Putamen (tissue), 1 donor: ENCODE measurements at places on chromosomes 12 and 14.

DNA sequence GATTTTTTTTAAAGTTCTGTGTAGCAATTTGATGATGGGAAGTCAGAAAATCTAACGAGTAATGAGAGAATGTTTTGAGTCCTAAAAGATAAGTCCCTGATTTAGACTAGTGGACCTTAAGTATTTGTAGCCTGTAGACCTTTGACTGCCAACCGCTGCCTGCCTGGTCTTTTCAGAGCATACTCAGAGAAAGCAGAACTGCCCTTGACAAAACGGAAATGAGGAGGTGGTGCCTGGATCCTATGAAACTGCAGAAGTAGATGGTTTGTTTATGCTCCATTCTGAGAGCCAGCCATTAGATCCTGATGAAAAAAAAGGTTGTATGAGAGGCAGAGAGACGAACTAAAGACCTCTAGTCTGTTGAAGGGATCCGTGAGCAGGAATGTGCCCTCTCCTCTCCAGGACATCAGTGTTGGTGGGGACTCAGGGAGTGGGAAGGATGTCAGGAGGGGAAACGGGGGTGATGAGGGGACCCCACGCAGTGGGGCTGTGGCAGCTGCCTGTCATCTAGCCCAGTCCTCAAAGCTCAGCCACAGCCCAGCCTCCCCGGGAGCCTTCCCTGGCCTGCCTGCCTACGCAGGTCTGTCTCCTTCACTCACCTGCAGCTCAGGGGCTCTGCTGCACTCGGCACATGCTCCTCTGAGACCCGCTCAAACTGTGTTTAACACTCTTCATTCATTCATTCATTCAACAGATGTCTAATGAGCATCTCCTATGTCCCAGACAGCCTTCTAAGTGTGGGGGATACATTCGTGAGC is 447.5 kb downstream of the AACS start:
- no peak for DNase-seq

DNA sequence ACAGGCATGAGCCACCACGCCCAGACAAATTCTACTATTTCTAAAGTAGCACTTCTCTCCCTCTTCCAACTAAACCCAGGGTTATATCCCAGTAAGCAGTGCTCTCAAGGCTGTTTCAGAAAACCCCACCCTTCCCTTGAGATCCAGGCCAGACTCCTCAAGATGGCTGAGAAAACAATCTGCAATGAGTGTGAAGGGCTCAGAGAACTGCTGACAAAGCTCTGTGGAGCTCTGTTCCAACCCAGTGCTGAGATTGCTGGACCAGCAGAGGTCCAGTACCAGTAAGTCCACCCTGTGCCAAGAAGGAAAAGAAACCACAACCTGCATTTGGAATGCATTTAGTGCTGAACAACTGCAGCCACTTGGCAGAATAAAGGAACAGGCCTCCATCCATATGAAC is 3.7 kb upstream of the IFFO1 start:
- no peak for DNase-seq

- DNase-seq: no peak
Measured at GRCh38 chr14:66884149-66884548, 305.1 kb upstream of the GARIN2 start.

DNA sequence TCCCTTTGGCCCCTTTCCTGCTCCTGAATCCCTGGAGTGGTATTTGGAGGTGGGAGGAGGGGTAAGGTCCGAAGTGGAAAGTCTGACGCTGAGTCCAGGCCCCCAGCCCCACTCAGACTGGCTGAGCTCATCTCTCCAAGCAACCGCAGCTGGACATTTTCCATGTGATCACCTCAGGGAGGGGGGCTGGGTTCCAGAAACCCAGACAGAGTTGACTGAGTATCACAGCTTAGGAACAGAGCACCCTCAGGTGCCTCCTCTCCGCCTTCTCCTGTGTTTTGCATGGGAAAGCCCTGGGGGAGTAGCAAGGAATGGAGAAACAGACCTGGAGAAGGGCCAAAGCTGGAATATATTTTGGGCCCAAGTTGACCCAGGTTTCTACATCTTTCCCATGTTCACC is 8.0 kb upstream of the ITGA5 start:
- no peak for DNase-seq

DNA sequence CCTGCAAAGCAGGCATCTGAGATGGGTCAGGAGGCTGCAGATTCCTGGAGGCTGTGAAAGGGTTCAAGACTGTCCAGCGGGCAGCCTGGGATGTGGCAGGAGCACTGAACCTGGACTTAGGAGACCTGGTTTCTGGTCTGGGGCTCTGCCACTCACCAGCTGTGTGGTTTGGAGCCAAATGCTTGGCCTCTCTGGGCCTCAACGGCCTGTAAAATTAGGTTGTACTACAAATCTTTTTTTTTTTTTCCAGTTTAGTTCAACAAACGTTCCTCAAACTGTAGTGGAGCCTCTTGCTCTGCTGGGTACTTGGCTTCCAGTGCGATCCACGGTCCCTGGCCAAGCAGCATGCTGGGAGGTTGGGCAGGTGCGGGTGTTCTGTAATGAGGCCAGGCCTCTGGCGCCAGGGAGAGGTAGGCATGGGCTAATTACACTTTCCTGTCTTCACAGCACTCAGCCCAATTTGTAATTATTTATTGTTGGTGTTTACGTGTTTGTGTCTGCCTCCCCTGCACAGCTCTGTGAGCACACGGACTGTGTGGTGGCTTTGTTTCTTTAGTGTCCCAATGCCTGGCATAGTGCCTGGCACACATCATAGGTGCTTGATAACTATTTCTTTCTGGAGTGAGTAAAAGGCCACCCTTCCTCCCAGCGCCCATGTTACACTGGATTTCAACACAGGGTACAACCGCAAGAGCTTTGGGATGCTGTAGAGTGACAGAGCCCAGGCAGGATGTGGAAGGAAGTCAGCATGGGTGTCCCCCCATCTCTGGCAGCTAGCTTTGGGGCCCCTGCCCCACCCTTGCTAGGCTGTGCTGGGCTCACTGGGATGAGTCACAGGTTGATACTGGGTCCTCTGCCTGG is 5.8 kb upstream of the KRT80 start:
- no peak for DNase-seq

DNA sequence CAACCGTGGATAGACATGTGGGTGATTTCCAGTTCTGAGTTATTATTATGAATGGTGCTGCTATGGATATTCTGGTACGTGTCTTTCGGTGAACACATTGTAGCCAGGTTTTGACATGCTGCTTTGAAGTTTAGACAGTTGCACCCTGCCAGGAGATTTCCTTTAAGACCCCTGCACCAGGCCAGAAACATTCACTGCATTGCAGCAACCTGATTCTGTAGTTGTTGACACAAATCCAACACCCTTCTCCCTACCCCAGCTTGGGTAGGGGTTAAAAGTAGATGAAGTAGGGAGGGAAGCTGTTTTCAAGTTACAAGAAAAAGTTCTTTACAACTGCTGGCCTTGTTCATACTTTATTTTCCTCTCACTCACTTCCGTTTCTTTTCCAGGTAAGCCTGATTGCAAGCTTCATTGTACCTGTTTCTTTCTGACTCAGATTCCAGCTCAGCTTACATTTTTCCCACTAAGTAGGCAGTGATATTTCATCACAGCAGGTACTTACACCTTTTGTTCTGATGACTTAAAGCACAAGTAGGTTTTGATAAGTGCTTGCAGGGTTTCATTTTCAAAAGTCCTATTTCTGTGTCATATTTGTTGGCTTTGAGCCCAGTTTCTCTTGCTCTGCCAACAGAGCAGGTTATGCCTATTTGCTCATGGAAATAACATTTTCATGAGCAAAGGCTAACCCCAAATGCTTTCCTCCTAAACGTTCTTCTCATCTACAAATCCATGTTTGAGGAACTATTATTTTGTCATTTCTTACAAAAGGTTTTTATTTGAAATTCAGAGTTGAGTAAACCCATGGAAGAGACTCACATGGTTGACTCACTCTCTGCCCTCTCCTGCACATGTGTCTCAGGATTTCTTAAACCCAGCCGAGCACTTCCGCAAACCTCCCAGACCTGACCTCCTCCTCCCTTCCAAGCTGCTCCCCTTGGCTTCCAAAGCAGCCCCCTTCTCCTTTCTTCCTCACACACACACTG is 12.1 kb upstream of the LTA4H start:
- DNase-seq: no peak

DNA sequence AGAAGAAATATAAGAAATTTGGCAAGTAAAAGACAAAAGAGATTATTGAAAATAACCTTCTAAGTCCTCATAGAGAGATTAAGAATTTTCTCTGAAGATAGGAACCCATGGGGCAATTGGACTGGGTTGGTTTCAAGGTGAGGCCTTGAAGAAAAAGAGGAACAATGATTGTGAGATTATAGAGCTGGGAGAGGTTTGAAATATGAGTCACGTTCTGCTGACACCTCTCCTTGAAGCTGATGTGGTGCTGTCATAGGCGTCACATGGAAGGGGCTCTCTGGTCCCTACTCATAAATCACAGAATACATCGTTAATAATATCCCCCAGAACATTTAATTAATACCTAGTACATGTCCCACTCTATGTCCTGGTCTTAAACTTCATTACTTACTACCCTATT is 227.6 kb upstream of the PDE3A start:
- no peak for DNase-seq

GRCh38 chr14:66228267-66228970 is 257.8 kb upstream of the CCDC196 start:
- DNase-seq: no peak

DNA sequence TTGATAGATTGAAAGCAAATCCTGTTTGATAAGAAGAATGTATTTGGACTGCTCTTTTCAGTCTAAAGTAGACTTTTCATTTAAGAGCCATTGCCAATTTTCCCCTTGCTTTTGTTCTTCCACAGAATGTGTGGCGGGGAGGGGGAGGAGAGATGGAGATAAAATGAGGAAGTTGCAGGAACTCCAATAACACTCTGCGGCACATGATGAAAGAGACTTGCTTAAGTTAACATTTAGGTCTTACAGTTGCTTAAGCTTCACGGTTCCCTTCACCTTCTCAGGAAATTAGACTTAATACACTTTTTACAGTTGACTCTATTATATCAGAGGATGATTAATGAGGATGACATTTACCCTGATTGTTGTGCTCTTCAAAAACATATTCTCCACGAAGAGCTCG is 537.3 kb downstream of the TMTC2 start:
- DNase-seq: no peak

DNA sequence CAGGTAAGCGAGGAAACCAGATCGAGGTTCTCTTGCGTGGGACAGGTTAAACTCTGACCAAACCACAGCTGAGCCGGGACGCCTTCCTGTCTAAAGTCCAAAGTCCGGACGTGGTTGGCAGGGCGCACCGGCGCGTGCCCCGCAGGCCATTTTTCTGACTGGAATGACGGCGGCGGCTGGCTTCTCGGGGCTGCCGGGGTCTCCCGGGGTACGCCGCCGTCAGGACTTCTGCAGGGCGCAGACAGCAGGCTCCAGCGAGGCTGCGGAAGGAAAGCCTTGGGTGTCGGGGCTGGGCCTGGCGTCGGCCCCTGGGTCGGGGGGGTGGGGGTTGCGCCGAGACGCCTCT is 32.8 kb downstream of the MIA2 start:
- DNase-seq: no peak

DNA sequence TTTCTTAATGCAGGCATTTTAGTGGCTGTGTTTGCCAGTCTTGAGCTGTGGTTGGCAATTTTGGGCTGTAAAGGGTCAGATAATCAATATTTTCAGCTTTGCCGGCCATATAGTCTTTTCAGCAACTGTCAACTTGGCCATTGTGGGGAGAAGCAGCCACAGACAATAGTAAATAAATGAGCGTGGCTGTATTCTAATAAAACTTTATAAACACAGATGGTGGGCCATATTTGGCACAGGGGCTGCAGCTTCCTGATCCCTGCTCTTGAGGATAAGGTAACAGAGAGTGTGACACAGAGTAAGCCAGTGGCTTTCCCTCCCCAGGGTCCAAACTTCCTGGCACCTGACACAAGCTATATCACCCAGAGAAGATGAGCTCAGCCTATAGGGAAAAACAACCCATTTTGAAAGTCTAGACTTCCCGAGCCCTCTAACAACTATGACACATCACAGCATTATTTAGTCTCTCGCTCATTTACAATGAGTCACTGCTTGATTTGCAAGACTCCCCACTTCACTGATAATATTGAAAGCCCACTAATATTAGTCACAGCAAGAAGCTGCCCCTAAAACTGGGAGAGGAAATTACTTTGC is 163.1 kb upstream of the TMPO start:
- DNase-seq: no peak

- DNase-seq: peak; percentile 84
Measured at GRCh38 chr14:104633276-104634137, 28.9 kb upstream of the TMEM179 start.

GRCh38 chr14:32457213-32457920 is 128.3 kb downstream of the AKAP6 start:
- no peak for DNase-seq

DNA sequence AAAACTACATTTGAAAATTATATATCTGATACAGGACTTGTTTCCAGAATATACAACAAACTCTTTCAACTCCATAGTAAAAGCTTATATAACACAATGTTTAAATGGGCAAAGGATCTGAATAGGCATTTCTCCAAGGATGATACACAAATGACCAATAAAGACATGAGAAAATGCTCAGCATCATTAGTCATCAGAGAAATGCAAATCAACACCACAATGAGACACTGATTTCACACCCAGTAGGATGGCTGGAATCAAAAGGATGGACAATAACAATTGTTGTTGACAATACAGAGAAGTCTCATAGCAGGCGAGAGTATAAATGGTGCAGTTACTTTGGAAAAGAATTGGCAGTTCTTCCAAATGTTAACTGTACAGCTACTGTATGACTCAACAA is 394.9 kb downstream of the BCL11B start:
- DNase-seq: no peak

- no peak for DNase-seq
Measured at GRCh38 chr12:3197131-3197818, 120.1 kb downstream of the TSPAN9 start.

- DNase-seq: no peak
Measured at GRCh38 chr12:83801972-83802371, 1110.6 kb downstream of the SLC6A15 start.

DNA sequence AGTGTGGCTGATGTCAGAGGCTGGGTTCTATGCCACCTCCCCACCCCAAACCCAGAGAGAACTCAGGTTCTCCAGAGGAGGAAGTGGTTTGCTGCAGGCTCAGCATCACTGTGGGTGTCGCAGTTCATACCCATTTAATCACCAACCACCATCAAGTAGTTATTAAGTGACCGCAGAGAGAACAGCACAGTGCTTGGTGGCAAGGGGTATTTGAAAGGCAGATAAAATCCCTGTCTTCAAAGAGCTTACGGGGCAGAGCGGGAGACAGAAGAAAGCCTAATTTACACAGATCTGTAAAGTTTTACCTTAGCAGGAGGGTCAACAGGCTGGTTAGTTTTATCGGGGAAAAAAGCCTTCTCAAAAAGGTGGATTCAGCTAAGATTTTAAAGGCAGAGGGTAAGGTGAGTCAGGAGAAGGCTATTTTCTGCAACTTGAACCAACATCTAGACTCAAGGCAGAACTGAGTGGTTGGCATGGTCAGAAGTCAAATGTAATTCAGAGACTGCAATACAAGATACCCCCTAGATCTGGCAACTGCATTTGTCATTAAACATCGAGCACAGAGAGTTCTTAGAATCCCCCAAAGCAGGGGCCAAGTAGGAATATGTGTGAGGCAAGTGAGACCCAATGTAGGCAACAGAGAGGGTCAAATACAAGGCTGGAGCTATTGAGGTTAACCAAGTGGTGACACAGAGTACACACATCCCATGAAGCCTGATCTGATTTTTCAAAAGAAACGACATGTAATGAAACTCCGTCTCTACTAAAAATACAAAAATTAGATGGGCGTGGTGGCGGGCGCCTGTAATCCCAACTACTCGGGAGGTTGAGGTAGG is 13.2 kb downstream of the PXN start:
- no peak for DNase-seq
